ENCODE measurements at places on chromosomes 13 and 19. TPM values are rescaled to one million over a fixed set of nuclear protein-coding genes. Genes with fewer than 3 reads are reported as not detected.

- no peak overlapping the region for H3K27ac ChIP-seq
- no peaks in the 10 kb centered on the region for H3K36me3 ChIP-seq
- DNase-seq: no peak
- H3K4me3 ChIP-seq: no peak overlapping the region
- H3K27me3 ChIP-seq: no peaks in the 10 kb centered on the region
- H3K4me1 ChIP-seq: no peaks in the 10 kb centered on the region
Observed at GRCh38 chr13:53206455-53206854, 177.8 kb downstream of the OLFM4 start.

Gene CYSLTR2
- total RNA-seq: 7.9 TPM

Gene PPP6R1
- total RNA-seq: 260 TPM

- H3K36me3 ChIP-seq: no peaks in the 10 kb centered on the region
- H3K27me3 ChIP-seq: no peaks in the 10 kb centered on the region
- no peak overlapping the region for H3K27ac ChIP-seq
- H3K4me1 ChIP-seq: peaks cover 25% of the 10 kb centered on the region
Observed at GRCh38 chr19:19624032-19624570, 3.9 kb downstream of the LPAR2 start.

DNA sequence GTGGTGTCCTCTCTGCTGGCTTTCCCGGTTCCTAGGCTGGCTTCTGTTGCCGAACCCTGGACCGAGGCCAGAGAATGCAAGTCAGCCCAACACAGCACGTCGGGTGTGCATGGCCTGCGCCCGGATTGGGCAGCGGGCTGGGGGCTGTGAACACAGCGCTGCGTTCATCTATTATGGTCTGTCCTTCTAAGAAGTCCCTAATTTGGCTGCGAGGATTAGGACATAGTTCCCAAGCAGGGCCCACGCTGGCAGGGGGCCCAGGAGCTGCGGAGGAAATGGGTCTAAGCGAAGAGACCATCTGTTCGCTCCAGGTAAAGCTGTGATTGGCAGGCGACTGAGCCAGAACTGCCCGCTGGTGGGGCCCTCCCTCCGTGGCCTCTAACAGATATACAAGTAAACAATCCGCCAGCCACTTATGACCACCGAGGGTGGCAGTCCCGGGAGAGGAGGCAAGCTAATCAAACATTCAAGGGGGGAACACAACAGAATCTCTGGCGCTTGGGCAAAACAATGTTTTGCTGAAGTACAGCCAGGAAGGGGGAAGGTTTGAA, 6.0 kb downstream of the SYCE2 start:
- peaks cover 20% of the 10 kb centered on the region for H3K4me1 ChIP-seq
- H3K4me3 ChIP-seq: no peak overlapping the region
- no peaks in the 10 kb centered on the region for H3K36me3 ChIP-seq
- no peak for DNase-seq
- no peak overlapping the region for H3K27ac ChIP-seq

Gene DOCK6
- 0.82 TPM for total RNA-seq

DNA sequence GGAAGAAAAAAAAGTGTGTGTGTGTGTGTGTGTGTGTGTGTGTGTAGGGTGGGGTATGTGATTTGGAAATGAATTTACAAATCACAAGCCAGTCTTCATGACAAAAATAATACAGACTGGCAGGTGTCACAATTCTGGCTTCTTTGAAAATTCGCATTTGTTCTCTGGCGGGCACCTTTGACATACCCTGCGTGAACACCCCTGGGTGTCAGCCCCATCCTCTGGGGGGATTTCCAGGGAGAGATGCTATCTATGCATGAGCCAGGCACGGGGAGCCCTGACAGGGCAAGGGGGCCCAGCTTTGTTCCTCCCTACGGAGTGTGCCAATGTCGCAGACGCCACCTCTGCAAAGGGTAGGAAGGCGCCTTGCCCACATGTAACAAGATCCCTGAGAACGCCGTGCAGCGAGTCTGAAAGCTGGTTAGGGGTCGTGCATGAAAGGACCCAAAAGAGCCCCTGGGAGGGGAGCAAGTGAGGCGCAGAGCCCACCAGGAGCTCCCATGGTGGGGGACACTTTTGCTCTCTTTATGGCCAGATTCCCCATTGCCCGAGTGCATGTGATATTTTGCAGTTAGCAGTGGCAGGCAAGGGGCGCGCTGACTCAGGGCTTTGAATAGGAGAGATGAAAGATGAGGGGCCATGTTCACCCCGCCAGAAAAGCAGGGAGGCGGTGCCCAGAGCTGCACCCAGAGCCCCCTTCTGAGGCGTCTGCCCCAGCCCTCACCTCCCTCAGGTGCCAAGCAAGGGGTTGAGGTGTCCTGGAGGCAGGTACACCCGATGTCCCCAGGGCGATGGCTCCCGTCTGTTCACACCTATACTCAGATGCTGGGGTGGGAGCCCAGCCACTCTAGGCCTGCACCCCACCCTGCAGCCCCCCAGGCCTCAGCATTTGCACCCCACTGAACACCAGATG, 45.3 kb downstream of the KLF2 start:
- no peak overlapping the region for H3K4me3 ChIP-seq
- H3K36me3 ChIP-seq: peaks cover 7% of the 10 kb centered on the region
- no peaks in the 10 kb centered on the region for H3K27me3 ChIP-seq
- peak overlapping the region; percentile 94 for H3K27ac ChIP-seq
- H3K4me1 ChIP-seq: peaks cover 99% of the 10 kb centered on the region

GRCh38 chr19:15170345-15170744, 30.4 kb downstream of the NOTCH3 start:
- no peaks in the 10 kb centered on the region for H3K27me3 ChIP-seq
- no peaks in the 10 kb centered on the region for H3K36me3 ChIP-seq
- no peaks in the 10 kb centered on the region for H3K4me1 ChIP-seq
- no peak overlapping the region for H3K4me3 ChIP-seq
- no peak for DNase-seq
- H3K27ac ChIP-seq: no peak overlapping the region

DNA sequence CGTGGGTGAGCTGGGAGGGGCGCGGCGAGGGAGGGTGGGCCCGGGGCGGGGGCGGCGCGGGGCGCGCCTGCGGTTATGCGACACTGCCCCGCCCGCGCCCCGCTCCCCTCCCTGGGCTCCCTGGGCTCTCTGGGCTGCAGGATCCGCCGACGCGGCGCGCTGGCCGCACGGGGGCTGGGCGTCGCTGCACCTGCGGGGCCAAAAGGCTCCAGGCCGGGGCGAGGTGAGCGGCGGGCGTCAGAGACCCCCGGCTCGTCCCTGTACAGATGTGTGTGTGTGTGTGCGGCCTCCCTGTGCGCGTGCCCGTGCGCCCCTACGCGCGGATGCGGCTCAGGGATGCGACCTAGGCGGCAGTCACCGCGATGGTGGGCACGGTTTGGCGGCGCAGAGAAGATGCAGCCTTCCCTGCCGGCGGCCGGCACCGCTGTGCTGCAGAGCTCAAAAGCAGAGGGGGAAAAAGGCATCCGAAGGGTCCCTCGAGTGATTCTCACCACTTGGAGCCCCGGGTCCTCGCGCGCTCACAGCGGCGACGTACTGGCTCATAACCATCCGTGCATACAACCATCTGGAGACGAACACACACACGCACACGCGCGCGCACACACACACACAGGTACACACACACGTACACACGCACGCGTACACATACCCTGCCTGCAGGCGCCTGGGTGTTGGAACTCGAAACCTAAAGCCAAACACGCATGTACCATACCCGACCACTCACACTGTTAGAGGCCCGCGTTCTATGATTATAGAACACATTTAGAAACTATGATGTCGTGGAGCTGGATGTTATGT, 709 bp downstream of the ATP8A2 start:
- H3K27me3 ChIP-seq: peaks cover 30% of the 10 kb centered on the region
- H3K4me3 ChIP-seq: no peak overlapping the region
- peaks cover 2% of the 10 kb centered on the region for H3K4me1 ChIP-seq
- DNase-seq: no peak
- no peaks in the 10 kb centered on the region for H3K36me3 ChIP-seq

GRCh38 chr13:102530751-102531150, 66.0 kb upstream of the TPP2 start:
- no peaks in the 10 kb centered on the region for H3K36me3 ChIP-seq
- H3K4me3 ChIP-seq: no peak overlapping the region
- H3K27ac ChIP-seq: no peak overlapping the region
- no peak for DNase-seq

Gene ATP4A
- total RNA-seq: not detected

DNA sequence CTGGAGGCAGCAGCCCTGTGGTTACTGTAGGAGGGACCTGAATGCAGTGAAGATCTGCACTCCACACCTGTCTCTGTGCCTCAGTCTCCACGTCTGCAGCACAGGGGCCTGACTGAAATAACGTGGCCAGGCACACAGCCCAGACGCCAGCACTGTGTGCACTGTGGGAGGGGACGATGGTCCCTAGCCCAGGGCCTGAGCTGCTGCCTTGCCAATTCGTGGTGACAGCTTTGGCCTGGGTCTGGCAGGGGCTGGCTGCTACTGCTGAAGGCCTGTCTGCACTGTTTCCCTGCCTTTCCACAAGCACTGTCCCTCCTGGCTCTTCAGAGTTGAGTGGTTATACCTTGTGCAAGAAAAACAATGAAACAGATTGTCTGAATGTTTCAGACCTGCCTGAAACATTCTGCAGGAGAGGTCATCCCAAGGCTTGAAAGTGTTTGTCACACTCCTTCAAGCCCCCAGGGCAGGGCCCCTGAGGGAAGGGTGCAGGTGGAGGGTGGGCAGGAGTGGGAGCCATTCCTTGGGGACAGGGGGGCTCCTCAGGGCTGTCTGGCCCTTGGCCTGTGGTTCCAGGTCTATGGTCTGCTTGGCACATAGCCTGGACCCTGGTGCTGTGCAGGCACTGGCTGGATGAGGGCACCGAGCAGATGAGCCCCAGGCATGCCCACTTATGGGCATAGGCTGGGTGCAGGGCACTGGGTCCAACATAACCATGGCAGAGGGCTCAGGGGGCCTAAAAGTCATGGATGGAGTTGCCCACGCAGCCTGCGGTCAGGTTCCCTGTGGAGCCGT, 38.7 kb upstream of the LDLR start:
- DNase-seq: no peak
- no peaks in the 10 kb centered on the region for H3K27me3 ChIP-seq

GRCh38 chr13:46116653-46117502, 12.0 kb upstream of the CPB2 start:
- H3K27ac ChIP-seq: no peak overlapping the region
- H3K4me3 ChIP-seq: no peak overlapping the region
- no peaks in the 10 kb centered on the region for H3K4me1 ChIP-seq
- no peaks in the 10 kb centered on the region for H3K27me3 ChIP-seq
- H3K36me3 ChIP-seq: no peaks in the 10 kb centered on the region

Gene LHFPL6
- total RNA-seq: not detected

Gene ZNF17
- 13.0 TPM for total RNA-seq

Gene CFAP97D2
- not detected for total RNA-seq

Gene LGALS4
- 4.6 TPM for total RNA-seq

DNA sequence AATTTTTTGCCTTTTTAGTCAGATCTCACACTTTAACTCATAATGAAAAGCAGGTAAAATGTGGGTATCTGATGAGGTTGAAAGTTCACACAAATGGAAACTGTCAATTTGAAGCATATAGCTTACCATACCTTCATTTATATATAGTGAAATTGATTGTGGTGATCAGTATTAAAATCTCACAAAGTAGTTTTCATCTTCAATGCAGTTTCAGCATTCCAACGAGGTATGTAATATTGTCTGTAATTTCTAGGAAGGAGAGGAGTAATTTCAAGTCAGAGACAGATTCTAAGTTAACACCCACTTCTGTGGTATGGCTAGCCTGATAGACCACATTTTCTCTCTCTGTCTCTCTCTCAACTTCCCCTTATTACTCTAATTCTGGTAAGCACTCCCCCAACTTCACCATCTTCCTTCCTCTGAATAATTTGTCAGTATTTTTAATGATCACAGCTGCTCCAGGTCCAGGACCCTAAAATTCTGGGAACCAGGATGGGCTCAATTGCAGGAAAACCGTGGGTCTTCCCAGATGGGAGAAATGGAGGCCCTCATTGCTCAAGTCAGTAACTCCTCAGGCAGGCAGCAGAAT, 455.7 kb downstream of the FGF9 start:
- no peaks in the 10 kb centered on the region for H3K36me3 ChIP-seq
- no peak overlapping the region for H3K27ac ChIP-seq
- H3K4me1 ChIP-seq: peaks cover 8% of the 10 kb centered on the region
- no peak overlapping the region for H3K4me3 ChIP-seq
- DNase-seq: no peak

DNA sequence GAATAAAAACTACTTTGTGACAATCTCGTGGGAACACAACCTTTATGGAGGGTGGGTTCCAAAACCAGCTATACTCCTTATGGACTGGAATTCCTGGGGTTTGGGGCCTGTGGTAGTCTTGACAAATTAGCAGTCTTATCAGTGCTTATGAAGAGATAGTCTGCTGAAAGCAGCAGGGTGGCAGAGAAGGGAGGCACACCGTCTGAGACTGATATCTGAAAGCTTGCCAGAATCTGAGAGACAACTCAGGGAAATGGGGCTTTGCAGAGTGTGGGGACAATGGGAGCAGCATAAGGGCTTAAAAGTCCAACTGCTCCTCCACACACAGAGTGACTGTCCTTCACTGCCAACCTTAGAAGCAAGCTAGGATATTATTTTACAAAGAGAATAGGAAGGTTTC, 95.9 kb downstream of the UGGT2 start:
- H3K4me3 ChIP-seq: no peak overlapping the region
- H3K27me3 ChIP-seq: no peaks in the 10 kb centered on the region
- H3K36me3 ChIP-seq: no peaks in the 10 kb centered on the region
- no peak overlapping the region for H3K27ac ChIP-seq
- no peaks in the 10 kb centered on the region for H3K4me1 ChIP-seq

Gene OVOL3
- not detected for total RNA-seq

- DNase-seq: peak; percentile 96
- no peaks in the 10 kb centered on the region for H3K27me3 ChIP-seq
- peaks cover 26% of the 10 kb centered on the region for H3K4me1 ChIP-seq
- peak overlapping the region; percentile 78 for H3K27ac ChIP-seq
Observed at GRCh38 chr19:5827891-5828660, 11.4 kb downstream of the FUT6 start.

Gene CD33
- 6.0 TPM for total RNA-seq

DNA sequence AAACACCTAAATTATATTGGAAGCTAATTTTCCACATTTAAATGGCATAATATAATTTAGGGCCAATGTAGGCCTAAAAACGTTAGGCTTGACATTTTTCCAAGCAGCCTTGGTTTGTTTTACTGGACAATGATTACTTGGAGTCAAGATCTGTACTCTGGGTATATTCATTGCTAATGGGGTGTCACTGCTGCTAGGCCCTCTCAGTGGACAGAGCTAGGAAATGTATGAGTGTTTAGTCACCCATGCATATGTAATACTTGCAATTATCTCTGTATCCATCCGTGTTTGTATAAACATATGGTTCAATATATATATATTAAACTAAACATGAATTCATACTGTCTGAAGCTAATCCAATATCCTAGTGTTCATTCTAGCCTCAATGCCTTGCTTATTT, 598.1 kb downstream of the DCT start:
- no peak overlapping the region for H3K4me3 ChIP-seq
- no peaks in the 10 kb centered on the region for H3K4me1 ChIP-seq
- no peak for DNase-seq
